ENCODE measurements at places on chromosomes 7 and 10.

GRCh38 chr7:8134089-8134733, 127.8 kb downstream of the ICA1 start:
- DNase-seq = no peak

- no peak for DNase-seq
Measured at GRCh38 chr7:38781991-38782390, 127.0 kb downstream of the VPS41 start.

GRCh38 chr10:29377333-29377961, 88.6 kb downstream of the LYZL1 start:
- DNase-seq = no peak

- no peak for DNase-seq
Measured at GRCh38 chr10:126294451-126294850, 93.8 kb downstream of the ADAM12 start.

DNA sequence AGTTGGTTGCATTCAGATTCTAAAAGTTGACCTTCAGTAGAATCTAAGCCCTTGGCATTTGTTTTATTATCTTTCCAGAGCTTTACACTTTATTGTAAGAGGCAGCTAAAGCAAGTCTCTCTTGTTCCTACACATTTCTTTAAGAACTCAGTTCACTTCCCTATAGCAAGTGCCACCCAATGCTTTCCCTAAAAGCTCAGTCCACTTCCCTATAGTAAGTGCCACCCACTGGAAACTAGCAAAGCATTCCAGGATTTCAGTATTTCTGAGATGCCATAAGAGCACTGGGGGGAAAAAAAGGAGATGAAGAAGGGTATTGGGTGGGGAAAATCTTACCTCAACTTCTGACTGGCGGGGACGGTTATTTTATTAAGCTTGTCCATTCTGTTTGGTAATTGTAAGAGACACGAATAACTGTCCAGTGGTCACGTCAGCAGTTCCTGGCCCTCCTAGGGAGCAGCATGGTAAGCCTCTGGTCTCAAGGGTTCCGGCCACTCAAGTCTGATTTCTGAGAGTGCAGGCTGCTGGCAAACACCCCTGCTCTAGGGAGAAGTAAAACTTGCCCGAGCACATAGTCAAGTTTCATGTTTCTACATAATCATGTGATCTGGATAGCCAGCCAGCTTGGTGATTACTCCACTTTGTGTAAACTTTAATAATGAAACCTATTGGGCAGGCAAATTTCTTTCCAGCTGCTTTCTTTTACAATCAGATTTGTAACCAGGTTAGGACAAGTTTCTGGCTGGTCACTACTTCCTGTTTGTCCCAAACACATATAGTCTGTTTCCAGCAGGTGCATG, at the start of gene BLNK:
BLNK (minus strand) TSS at position 554 of the 800 bp plus-strand sequence; CDS start at position 383, 171 bp downstream.
- DNase-seq = no peak

DNA sequence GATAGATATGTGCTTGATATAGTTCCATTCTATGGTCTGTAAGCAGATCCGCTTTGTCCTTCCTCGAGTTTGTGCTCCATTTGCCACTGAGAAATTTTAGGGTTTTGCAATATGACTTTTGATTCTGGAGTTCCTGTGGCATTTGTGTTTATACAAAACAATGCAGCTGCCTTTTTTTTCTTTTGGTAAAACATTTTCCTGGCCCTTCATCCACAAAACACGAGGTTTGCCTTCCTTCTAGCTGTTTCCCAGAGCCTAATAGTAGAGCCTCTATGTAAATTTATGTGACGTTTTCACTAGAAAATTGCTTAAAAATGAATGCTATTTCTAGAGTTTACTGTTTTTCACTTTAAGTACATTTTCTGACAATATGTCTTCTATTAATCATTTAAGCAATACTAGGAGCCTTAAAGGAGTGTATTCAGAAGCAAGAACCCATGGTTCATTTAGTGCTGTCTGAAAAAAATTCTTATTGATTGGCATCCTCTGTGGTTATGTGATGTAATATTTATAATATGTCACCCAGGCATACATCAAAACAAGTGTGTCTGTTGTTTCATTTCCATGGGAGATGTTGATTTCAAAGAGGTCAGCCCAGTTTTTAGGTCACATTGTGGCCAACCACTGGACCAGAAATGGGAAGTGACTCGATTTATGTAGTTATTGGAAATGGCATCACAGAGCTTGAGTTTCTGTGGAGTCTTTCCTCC, 618.3 kb downstream of the LRMDA start:
- no peak for DNase-seq

GRCh38 chr10:131492211-131492857, 180.8 kb upstream of the TCERG1L start:
- DNase-seq = no peak

GRCh38 chr10:6539833-6540232, 40.2 kb downstream of the PRKCQ start:
- no peak for DNase-seq

Measured in amygdala (tissue), 56 donors.